ENCODE measurements at places on chromosomes 3 and 15.

- no peak for DNase-seq
These were observed 62.7 kb upstream of the KLF13 start for GRCh38 chr15:31263751-31264558.

GRCh38 chr3:149858911-149859310, 45.9 kb downstream of the RNF13 start:
- no peak for DNase-seq

DNA sequence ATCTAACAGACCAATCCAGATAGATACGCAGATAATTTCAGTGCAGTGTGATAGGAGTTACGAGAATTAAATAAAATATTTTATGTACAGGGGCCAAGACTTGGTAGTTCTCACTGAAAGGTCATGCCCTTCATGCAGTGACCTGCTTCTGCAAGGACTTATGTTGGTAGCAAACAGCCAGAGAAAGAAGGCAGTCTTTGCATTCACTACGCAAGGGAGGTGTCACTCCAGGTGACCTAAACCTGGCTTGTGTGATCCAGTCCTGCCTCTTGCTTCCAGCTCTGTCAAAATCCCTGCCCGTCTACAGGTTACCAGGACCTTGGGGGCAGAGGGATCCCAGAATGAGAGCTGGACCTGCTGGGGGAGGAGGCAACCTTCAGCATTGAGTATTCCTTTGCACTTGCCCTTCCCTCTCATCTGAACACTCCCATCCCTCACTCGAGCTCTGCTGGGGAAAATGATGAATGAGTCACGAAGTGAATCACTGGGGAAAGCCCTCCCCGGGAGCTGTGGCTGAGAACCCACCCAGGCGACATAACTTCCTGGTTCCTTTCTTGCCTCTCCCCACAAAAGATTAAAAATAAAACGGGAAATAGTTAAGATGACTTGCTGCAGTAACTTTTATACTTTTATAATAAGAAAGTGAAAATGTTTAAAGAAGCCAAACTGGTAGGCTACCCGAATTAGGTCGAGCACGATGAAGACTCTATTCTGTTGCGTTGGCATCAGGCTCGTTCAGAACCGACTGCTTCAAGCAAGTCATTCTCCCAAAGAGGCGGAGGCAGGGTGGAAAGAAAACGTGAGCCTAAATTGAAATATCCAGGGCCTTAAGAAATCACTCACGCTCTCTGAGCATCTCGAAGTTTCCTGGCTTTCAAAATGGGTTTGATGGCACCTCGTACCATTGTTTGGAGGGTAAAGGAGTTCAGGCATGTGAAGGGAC, 216.1 kb downstream of the SLCO3A1 start:
- DNase-seq = peak; percentile 53

DNA sequence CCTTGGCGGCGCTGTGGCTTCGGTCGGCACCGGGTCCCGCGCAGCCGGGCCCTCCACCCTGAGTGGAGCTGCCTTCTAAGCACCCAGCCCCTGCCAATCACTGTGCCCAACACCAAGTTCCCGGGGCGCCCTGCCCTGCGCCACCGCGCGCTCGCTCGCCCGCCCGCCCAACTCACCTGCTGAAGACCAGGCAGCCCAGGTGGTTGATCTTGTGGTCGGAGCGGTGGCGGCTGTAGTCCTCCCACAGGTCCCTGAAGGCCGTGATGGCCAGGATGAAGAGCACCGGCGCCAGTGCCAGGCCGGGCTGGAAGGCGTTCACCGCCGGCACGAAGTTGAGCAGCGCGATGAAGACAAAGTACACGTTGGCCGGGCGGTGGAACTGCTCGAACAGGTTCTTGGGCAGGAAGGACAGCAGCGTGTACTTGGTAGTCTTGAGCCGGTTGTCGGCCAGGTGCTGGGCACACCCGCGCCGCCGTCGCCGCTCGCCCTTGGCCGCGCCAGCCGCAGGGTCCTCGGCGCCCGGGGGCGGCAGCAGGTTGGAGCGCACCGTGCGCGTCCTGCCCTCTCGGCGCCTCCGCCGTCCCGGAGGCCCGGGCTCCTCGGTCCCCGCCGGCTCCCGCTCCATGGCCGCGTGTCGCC, 536 bp downstream of the ATP10A start:
- DNase-seq = peak; percentile 27

DNA sequence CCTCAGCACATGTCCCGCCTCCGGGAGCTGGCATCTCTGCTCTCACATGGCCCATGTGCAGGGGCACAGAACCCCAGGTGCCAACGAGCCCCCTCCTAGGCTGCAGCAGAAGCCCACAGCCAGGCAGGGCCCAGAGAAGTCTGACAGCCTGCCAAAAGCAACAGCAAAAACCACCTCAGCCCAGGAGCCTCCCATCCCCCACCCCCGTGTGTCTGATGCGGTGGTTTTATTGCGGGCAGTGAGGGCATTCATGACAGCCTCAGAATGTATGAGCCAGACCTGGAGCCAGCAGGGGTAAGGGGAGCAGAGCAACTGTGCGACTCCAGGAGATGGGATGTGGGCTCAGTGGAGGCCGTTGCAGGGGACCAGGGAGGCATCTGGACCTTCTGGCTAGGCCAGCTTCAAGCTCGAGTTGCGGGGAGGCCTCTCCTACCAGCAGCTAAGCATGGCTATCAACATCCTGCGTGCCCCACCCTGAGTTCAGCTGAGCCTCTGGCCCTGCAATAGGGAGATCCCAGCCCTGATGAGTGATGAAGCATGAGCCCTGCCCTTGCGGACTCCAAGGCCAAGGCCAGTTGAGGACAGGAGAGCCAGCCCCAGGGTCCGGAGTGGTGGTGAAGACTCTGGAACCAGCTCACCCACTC, 52.5 kb downstream of the CYP11A1 start:
- no peak for DNase-seq

DNA sequence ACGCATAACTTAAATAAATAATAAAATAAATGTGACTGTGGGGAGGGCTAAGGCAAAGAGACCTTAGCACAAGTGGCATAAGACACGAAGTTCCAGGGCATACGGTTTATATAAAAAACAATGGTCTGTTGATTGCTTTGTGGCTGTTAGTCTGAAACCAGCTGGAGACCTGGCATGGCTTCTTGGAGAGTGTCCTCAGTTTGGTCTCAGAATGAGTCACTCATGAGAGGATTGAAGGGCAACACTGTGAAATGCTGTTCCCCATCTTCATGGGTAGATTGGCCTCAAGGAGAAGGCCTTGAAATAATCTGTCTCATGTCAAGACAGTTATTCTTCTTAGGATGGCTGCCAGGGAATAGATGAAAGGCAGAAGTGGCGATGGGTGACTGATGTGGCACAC, 62.2 kb downstream of the SOX2 start:
- DNase-seq = no peak

DNA sequence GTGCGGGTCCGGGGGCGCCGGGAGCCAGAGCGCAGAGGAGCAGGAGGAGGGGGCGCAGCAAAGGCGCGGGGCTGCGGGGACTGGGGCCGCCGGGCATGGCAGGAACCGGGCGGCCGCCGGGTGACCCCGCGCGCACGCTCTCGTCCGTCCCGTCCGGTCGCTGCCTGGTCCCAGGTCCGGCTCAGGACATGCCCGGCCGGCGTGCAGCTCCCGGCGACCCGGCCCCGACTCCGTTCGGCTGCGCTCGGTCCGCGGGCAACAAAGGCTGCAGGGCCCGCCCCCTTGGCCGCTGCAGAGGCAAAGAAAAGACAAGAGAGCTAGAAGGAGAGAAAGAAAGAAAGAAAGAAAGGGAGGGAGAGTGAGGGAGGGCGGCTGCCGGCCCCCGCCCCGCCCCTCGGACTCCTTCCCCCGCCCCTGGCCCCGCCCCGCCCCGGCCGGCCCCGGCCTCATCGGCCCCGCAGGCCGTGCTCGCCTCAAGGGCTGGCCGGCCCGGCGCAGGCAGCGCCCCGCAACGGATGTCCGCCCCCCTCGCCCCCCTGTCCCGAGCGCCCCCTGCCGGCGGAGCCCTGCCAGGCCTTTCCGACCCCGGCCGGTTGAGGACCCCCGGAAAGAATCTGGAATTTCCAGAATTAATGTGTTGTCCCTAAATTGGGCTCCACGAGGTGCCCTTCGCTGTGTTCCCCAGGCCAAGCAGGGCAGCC, at the start of gene ADAMTS7:
ADAMTS7 (minus strand) TSS at position 341 of the 701 bp plus-strand sequence; CDS start at position 97, 244 bp downstream.
- peak; percentile 77 for DNase-seq

DNA sequence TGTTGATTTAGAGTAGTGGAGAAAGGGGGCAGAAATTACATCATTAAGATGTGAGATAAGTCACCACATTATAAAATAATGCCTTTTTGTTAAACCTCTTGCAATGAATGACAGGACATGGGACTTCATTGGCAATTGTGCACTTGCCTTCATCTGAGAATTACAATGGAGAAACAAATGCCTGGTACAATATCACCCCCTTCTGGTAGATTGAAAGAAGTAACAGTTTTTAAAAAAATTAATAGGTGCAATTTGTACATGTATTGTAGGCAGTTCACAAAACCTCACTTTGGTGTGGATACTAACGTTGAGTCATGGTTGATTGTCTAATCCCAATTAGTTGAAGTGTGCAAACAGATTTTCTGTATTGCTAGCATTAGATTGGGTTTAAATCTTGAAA, 4.6 kb upstream of the P2RY14 start:
- DNase-seq = peak; percentile 36

- no peak for DNase-seq
These were observed 293.6 kb upstream of the MDFIC2 start for GRCh38 chr3:70606018-70606417.

- DNase-seq = no peak
These were observed 35.4 kb downstream of the RBP2 start for GRCh38 chr3:139440639-139441556.

GRCh38 chr3:10557781-10558373, 52.5 kb upstream of the ATP2B2 start:
- DNase-seq = no peak

DNA sequence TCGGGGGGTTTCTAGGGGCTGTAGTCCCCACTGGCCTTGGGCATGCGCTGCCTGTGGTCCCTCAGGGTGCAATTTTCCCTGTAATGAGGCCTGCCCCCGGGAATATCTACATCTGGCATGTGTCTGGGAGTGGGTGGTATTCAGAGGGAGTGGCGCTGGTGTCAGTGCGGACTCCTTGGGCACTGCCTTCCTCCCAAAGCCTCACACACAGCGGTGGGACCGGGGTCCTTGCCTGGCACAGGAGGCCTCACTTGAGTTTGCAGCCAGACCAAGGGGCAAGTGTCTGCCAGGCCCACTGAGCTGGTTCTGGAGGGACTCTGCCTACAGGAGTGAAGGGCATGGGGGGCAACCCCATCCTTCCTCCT, 53.5 kb upstream of the PCSK6 start:
- no peak for DNase-seq

- peak; percentile 24 for DNase-seq
These were observed 58.5 kb downstream of the DCUN1D1 start for GRCh38 chr3:182921665-182922355.

DNA sequence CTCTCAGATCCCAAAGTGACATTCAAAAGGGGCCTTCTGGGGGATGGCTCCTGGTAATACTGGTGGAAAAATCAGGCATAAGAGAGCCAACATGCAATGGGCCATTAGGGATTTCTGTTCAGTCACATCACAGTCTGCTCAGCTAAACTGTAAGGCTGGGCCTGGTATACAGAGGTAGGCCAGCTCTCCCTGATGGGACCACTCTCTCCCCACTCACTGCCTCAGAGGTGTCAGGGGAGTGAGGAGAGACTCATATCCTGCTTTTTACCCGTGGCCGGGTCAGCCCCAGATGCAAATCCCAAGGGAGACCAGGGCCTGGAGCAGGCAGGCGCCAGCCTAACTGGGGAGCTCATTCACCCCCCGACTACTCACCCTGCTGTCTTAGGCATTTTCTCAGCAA, 48.1 kb upstream of the TPM1 start:
- DNase-seq = no peak

- DNase-seq = no peak
These were observed 648.5 kb upstream of the NR2F2 start for GRCh38 chr15:95681836-95682544.

GRCh38 chr3:11661052-11661656, 17.4 kb upstream of the VGLL4 start:
- no peak for DNase-seq

DNA sequence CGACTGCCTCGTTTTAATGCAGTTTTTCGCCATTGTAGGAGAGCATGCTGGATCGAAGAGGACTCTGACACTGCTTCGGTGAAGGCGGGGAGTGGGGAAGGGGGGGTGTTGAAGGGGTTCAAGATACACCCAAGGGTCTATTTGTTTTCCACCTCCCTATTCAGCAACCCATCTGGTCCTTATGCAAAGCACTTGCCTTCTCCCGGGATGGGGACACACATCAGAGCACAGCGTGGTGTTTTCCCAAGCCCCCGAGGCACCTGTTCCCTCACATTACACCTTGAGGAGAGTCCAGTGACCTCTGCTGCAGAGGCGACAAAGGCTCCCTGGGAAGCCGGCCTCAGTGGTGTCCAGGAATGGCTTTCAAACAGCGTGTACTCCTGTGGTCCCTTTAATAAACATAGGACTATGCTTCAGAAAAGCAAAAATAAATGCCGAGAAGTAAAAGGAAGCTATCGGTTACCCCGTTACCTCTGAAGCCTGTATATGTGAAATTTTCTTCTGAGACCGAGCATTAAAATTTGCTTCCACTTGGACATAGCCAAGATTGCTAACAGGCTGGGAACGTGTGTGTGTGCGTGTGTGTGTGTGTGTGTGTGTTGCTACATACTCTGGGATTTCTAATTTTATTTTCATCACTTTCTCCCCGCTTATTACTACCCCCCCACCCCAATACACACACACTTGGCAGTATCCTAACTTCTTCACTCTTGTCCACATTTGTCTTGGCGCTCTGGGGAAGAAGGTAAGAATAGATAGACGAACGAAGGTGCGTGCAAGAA, 53.2 kb downstream of the CCDC54 start:
- DNase-seq = peak; percentile 60

GRCh38 chr3:26592451-26592850, 30.1 kb upstream of the LRRC3B start:
- no peak for DNase-seq

- DNase-seq = peak; percentile 45
These were observed 770.2 kb upstream of the ALCAM start for GRCh38 chr3:104596551-104596950.

DNA sequence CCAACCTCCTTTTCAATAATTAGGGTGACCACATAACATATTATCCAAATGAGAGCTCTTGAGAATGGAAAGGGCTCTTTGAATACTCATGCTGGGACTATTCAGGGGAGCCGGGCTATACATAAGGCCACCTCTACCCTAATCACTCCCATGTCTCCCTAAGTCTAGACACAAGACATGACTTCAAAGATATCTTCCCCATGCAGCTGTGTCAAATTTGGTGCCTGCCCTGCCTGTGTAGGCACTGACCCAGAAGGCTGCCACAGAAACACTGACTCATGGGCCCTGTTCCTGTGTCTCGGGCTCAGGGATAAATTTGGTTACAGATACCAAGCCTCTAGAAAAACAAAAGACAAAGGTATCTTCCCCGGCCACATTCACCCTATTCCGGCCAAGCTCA, 70.3 kb downstream of the MYLK start:
- no peak for DNase-seq

GRCh38 chr3:108488631-108489030, 21.8 kb downstream of the MYH15 start:
- peak; percentile 6 for DNase-seq

- no peak for DNase-seq
These were observed 18.5 kb downstream of the TTC23 start for GRCh38 chr15:99230867-99231266.

DNA sequence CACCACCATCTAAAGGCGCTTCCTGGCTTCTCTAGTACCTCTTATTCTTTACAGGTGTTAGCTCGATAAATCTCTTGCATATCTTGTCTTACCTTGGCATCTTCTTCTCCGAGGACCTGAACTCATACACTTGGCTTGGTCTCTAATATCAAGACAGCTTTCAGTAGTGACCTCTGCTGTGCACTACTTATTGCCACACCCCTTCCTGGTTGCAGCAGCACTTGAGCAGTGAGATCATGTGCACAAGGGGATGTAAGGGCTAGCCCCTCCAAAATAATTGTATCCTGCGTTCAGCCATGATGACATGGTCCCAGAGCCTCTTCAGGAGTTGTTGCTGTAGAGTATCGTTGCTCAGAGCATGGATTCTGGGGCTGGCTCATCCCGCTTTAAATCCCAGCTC, 1.3 kb upstream of the PLA1A start:
- DNase-seq = no peak

Data from fibroblast of gingiva (primary cell).